NCI-H524 (cell line): ENCODE measurements at places on chromosomes 3 and 15.

DNA sequence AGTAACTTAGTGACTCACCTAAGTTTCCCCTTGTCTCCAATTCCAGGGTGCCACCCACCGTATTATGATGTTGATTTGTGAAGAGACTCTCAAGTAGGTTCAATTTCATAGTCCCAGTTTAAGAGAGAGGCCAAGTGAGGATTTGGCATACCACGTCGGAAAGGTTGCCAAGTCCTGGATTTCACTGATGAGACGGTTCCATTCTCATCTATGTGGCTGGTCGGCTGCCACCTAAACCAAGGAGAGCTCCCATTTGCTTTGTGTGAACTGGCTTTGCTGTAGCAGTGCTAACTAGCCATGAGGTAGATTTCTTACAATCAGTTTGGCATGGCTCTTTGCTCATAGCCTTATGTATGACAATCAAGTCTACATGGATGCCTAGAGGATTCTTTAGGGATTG is 653.6 kb downstream of the NLGN1 start:
- no peak for DNase-seq

GRCh38 chr3:87867001-87867400 is 191.8 kb downstream of the CGGBP1 start:
- DNase-seq = no peak

GRCh38 chr3:126432361-126433104 is 37.8 kb downstream of the CFAP100 start:
- DNase-seq = no peak

- no peak for DNase-seq
Measured at GRCh38 chr3:134933997-134934396, 138.9 kb downstream of the EPHB1 start.

DNA sequence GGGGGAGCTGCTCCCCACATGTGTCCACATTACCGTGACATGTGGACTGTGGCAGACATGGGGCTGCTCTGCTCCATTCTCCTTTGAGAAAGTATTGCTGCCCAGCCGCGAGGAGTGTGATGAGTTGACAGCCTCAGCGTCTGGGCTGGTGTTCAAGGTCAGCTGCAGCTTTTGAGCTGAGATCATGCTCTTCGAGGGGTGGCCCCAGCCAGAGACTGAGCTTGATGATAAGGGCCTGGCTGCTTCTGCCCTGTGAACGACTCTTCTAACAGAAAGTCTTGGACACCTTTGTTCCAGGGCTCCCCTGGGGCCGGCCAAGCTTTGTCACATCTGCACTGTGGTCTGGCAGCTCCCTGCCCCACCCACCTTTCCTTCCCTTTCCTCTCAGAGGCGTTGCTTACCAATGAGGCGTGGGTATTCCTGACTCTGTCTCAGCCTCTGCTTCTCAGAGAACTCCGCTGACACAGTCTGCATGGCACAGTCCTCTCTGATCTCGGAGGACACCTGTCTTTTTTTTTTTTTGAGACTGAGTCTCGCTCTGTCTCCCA is 86.6 kb downstream of the CHRD start:
- peak; percentile 35 for DNase-seq
